CD4-positive, alpha-beta T cell treated with Interleukin-6 at 100 ng/mL for 8 hours (primary cell): ENCODE measurements at places on chromosomes 6 and 20.

DNA sequence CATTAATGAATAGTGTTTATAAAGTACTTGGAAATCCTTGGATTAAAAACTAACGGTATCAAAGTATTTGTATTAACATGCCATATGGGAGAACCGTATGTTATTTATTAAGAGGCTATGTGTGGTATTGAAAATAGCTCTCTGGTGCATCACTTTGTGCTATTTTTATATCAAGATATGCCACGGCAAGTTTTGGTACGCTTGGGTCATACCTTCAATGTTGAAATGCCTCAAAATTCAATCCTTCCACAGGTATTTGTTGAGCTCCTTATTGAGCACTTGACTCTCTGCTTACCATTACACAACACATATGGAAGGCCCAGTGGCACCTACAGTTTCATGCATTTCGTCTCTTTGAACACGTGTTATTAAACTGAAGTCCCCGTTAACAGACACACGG, 647.9 kb downstream of the KIF16B start:
- no peak for DNase-seq

- no peak for DNase-seq
Measured at GRCh38 chr20:24455081-24455480, 14.3 kb upstream of the SYNDIG1 start.

- no peak for DNase-seq
Measured at GRCh38 chr6:55524441-55524840, 54.6 kb downstream of the HMGCLL1 start.

- DNase-seq: peak; percentile 16
Measured at GRCh38 chr6:14622085-14622484, 504.5 kb downstream of the CD83 start.

DNA sequence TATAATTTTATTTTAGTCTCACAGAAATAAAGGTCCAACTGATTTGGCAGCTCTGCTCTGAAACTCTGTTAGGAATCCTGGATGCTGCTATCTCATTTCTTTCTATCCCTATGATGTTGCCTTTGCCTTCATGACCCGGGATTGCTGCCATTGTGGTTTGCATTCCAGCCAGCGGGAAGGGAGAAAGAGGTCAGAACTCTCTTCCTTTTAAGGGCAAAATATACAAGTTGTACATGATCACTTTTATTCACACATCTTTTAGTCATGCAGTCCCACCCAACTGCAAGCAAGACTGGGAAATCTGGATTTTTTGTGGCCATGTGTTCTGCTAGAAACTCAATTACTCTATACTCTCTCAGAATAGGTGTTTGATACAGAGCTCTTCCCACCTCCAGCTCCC, 263.1 kb upstream of the ZFP64 start:
- no peak for DNase-seq

GRCh38 chr6:108937170-108937569, 88.9 kb downstream of the ARMC2 start:
- DNase-seq: no peak

DNA sequence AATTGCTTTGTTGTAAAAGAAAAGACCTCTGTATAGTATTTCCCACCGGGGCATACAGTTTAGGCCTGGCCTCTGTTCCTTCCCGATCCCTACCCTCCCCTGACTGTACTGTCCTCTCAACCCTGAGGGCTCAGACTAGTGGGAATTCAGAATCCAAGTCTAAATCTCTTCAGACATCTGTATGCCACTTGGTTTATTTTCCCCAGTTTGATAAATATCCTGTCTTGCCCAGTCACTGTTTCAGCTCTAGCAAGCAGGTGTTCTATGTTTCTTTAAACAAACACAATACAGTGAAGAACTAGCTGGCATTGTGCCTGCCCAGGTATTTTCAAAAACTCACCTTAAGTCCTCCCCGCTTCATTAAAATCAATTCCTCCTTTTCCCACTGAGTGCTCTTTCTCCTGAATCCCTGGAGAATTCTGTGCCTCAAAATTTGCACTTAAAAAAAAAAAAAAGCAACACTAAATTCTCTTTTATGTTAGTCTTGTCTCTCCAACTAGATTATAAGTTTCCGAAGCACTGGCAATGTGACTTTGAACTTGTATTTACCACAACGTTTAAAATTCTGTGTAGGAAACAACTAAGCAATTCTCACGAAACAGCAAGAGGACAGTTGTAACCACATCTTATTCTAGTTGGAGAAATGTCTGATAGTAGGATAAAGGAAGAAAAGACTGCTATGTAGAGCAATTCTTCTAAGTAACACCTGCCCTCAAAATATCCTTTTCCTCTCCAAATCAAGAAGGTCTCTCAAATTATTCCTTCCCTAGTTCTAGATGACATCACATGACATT, 112.0 kb upstream of the CARMIL1 start:
- no peak for DNase-seq

DNA sequence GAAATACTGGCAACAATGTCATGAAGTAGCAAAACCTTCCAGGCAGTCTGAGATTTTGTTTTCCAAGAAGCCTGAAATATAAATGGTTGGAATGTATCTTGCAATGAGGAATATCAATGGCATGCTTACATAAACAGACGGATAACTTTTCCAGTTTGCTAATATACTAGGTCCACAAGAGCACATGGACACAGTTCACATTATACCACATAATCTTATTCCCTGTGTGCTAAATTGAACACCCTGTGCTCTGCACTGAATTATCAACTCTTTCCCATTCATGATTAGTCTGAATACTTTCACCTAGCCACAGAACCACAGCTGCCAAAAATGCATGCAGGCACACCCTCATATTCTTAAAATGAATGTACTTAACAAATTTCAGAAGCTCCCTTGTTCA, 274.3 kb downstream of the COL12A1 start:
- DNase-seq: no peak

GRCh38 chr6:31400467-31401289, 2.7 kb upstream of the MICA start:
- peak; percentile 70 for DNase-seq

DNA sequence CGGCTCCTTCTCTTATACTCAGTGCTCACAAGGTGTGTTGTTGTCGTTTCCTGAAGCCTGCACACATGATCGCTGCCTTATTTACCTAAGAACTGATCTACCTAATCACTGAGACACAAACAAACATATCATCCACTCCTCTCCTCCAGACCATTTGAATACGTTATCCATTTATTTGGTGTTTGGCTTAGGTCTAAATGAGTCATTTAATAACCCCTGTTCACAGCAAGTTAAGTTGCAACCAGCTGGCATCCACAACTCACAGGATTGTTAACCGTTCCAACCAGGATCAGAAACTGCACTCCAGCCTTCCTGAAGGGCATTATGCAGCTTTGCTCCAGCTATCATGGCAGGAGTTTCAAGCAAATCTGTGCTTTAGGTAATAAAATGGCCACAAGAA, 511.1 kb upstream of the MAP3K7 start:
- DNase-seq: no peak

- DNase-seq: no peak
Measured at GRCh38 chr6:81793821-81794475, 41.5 kb upstream of the TENT5A start.

DNA sequence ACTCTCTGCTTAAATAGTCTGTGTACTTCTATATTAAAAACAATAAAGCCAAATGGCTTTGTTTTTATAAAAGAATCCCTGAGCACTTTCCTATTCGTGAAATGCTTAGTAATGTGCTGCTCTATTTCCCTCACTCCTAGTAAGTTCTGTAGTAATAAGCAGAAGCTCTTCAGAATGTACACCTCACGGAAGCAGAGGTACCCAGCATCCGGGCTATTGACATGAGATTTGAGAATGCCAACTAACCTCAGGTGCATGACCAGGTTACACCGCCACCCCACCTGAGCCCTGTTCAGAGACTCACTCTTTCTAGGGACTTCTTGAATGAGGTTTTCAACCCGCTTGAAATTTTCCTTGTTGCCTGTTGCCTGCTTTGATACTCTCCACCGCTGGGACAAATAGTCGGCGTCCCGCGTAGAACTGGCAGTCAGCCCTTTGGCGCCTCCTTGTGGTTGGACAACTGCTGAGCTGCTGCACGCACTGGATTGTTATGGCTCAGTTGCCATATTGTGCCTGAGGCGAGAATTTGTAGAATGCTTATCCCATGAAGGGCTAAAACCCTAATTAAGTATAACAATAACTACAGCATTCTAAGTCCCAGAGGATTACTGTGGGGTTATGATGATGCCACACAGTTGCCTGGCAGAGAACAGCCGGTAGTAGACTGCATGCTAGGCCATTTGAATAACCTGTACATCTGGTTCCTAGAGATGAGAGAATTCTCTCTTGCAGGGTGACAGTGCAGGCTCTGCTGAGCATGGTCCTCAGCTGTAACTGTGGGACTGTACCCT, 95.4 kb downstream of the KHDC1L start:
- DNase-seq: peak; percentile 68

DNA sequence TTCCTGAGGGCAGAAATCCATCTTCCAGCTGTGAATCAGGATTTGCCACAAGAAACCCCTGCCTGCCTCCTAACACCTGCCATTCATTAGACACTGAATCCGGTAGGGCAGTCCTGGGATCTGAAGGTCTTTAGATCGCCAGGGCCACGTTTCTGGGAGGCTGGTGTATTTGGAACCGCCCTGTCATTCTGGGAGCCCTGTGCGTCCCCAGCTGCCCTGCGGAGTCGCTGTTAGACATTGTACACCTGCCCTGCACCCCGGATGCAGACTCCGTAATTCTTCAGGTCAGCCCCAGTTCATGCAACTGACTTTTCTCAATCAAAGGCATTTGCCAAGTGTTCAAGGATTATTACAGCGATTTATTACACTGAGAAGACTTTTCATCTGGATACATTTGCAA, 193.2 kb downstream of the TBC1D7 start:
- no peak for DNase-seq

- DNase-seq: no peak
Measured at GRCh38 chr20:8082989-8083388, 49.1 kb upstream of the PLCB1 start.

DNA sequence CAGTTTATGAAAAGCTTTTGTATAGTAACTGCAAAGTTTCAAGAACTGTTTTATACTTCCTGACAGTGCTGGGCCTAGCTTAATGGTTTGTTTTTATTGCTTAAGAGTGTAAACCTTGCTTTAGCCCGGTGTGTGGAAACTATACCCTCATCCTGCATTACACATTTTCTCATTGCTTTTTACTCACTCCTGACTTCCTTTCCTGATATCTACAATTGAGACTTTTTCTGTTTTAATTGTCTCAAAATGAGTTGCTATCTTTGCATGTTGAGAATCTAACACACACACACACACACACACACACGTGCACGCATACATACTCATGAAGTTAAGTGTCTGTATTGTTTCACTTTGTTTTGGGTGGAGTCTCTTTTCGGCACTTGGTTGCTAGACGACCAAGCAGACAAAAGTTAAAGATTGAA, 16.7 kb downstream of the BMP2 start:
- DNase-seq: no peak

- no peak for DNase-seq
Measured at GRCh38 chr6:115120391-115120790, 777.6 kb upstream of the HS3ST5 start.

GRCh38 chr6:39280247-39280731, 33.9 kb downstream of the KCNK17 start:
- DNase-seq: no peak

- no peak for DNase-seq
Measured at GRCh38 chr20:63775096-63775978, 35.8 kb downstream of the SLC2A4RG start.

- DNase-seq: no peak
Measured at GRCh38 chr20:53681352-53682212, 87.9 kb upstream of the ZNF217 start.

DNA sequence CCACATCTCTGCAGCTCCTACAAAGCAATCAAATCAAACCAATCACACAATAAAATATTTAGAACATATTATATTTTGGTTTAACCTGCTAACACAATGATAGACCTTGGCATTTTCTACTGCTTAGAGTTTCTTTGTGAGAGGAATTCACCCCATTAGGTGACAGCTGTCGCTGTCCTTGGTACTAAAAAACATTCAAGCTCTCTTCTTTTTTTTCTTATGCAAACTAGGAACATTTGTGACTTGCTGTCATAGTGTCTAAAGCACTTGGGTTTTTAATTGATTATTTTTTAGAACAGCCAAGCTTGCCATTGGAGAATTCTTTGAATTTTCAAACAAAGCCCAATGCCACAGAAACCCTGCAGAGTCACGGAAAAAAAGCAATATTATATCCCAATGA, 46.4 kb downstream of the CNR1 start:
- no peak for DNase-seq

DNA sequence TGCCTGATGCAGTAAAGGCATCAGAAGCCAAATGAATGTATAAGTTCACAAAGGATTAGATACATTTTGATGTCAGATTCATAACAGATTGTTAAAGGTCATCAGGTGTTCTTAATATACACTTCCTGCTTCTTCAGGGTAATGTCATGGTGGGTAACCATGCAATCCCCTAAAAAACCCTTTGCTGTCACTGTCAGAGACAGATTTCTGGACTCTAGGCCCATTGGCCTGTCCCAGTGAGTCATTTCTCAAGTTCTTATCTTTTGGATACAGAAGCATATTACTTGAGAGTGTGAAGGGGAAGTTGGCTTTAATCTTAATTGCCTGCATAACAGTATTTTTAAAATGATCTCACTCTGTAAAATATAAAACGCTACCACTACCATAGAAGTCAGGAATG, 895.6 kb upstream of the MAP3K7 start:
- no peak for DNase-seq

- no peak for DNase-seq
Measured at GRCh38 chr20:51636123-51636522, 93.6 kb upstream of the NFATC2 start.

GRCh38 chr6:157137501-157137900, 185.8 kb downstream of the TMEM242 start:
- DNase-seq: no peak

DNA sequence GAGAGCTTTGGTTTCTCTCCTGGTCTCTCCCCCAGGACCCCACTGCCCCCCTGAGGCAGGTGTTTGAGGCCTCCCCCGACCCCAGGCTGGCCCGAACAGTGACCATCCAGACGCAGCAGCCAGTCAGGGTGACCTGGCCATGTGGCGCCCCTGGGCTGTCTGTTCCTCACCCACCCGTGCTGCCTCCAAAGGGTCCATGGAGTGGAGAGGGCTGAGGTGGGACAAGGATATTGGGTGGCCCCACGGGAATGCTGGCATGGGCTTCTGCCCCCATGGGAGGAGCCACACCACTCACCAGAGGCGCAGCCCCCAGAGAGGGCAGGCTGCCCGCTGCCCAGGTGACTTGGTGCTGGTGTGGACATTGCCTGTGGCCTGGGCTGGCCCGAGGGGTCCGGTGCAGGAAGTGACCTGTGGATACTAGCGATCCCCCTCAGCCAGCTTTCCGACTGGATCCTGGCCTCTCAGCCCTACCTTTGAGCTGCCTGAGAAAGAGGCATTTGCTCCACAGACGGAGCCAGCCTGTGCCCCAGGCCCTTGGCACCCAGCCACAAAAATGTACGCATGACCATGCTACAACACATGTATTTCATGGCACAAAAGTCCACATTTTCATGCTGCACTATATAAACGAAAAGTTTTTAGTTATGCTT, 50.8 kb downstream of the BCAS4 start:
- DNase-seq: no peak

DNA sequence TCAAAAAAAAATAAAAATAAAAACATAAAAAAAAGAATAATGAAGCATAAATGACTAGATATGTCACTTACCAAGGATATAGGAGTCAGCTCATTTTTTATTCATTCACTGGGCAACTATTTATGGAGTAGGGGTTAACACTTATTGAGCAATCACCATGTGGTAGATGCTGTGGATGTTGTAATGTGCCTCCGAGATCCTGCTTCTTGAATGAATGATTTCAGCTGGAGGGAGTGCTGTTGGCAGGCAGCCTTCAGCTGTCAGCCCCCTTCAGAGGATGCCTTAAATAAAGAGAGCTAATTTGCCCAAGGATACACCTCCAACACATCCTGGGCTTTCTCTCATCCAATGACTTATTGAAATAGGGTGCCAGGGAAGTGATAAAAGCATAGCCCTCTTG, 229.5 kb upstream of the DTNBP1 start:
- no peak for DNase-seq
